Immature natural killer cell (primary cell): ENCODE measurements at places on chromosomes 3 and 15.

GRCh38 chr3:162586591-162586990 is 1090.0 kb downstream of the OTOL1 start:
- no peak for DNase-seq

DNA sequence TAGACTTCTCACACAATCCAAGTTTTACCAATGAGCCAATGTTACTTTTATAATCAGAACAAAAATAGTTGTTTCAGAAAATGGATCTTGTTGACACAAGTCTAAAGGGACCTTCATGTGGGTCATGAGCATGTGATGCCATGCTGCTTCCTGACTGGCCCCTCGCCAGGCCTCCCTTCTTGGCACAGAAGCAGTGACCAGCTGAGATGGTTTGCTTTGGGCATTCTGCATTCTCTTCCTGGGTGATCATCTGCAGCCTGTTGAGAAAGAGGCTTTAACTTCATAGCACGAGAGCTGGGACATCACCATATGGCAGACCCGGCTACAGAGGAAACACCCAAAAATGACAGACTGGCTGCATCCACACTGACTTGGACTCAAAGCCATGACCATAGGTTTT is 45.7 kb downstream of the TGM4 start:
- no peak for DNase-seq

DNA sequence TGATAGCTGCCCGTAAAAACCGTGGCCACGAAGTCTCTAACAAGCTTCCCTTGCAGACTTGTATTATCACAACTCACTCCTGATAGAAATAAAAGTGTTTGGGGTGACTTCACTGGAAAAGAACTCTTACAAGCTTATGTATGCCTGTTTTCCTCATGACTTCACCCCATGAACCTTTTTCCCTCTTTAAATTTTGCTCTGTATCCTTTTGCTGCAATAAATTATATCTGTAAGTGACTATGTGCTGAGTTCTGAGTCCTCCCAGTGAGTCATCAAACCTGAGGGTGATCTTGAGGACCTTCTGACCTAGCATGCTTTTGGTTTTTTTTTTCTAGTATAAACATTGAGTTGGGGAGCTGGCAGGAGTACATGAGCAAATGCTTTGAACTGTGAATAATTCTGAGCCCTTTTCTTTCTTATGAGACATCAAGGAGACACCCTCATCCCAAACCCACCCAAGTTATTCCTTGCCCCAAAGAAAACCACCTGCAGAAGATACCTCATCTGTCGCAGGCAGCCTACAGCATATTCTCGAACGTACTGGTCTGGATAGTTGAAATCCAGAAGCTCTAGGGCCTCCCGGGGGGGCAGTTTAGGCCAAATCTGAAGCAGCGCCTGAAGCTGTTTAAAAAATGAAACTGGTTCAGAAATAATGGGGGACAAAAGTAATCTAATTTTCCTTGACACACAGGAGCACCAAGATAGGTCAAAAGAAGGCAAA is 85.9 kb downstream of the FAIM start:
- DNase-seq = no peak

GRCh38 chr3:16697443-16698147 is 92.4 kb upstream of the DAZL start:
- no peak for DNase-seq

DNA sequence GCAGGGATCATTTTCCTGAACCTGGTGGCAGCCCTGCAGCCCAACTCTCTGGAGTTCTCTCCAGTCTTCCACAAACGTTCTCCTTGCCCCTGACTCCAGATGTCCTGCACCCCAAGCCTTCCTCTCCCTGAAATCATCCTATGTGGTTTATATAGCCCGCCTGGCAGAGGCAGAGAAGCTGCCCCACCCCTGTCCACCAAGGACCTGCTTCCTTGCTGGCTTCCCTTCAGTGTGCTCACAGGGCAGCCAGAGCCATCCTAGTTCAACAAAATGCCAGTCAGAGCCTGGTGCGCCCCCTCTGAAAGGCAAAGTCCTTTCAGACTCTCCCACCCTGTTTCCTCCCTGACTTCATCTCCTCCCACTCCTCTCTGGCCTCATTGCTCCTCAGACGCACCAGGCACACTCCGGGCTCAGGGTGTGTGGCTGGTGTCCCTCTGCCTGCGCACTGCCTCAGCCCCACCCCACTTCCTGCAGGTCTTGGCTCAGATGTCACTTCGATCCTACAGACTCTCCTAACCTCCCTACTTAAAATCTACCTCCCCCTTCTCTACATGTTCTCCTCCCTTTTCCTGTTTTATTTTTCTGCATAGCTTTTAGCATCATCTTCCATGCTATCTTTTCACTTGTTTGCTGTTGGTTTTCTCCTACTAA is 5.9 kb downstream of the KBTBD13 start:
- DNase-seq = no peak

DNA sequence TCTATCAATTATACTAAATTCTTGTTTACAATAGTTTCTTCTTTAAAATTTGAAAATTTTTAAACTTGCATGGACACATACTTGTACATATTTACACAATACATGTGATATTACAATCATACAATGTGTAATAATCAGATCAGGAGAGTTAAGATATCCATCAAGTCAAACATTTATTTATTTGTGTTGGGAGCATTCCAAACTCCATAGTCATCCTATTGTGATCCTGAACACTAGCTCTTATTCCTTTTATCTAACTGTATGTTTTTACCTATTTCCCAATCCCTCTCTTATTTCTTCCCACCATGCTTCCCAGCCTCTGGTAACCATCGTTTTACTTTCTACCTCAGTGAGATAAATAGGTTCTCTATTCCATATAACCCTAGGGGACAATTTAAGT is 1219.2 kb downstream of the ZPLD1 start:
- DNase-seq = no peak

- DNase-seq = no peak
These were observed 1.5 kb upstream of the U2SURP start for GRCh38 chr3:142999881-143000280.

GRCh38 chr3:60064210-60065178 is 1014.7 kb upstream of the CFAP20DC start:
- peak; percentile 49 for DNase-seq

GRCh38 chr3:150538324-150539208 is 7.7 kb downstream of the SERP1 start:
- no peak for DNase-seq

DNA sequence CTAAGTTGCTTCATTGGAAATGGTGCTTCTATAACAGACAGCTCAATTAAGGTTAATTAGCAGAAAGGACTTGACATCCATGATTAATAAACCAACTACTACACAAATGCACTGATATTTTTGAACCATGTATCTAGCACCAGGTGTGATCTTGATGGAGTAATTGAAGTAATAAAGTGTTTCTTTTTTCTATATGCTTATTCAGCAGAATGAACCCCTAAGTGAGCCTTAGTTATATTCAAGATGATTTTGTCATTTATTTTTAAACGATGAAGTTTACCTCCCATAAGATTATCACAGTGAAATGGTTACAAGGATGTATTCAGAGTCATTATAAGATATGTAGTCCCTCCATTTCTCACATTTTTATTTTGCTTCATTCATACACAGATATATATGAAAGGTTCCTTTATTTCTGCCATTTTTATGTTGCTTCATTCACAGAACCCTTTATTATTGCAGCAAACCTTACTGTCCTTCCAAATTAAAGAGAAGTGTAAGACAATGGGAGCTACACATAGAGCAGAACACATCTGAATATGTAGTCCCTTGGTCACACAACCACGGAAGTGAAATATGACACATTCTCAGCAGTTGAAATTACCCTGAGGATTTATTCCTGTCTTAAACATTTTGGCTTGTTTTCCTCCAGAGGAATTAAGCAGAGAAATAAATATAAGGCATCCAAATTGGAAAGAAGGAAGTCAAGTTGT is 295.0 kb downstream of the RAP2B start:
- no peak for DNase-seq

- no peak for DNase-seq
These were observed 54.3 kb downstream of the LRRN1 start for GRCh38 chr3:3853544-3853943.

DNA sequence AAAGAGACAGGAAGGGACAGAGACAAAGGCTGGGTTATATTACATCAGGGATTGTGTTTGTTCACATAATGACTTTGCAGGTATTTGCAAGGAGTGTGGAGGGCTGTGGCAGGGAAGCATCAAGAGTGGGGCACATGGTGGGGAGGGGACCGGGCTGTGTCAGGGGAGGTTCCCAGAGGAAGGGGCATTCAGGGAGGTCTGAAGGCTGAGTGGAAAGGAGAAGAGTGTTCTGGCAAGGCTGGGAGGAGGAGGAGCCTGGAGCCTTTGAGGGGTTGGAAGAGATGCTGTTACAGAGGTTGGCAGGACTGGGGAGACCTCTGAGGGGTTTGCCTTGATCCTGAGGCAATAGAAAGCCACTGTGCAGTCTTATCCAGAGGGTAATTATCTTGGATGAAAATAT is 49.4 kb downstream of the EXOG start:
- no peak for DNase-seq

GRCh38 chr3:125150525-125151441 is 61.8 kb downstream of the SLC12A8 start:
- peak; percentile 41 for DNase-seq

- DNase-seq = no peak
These were observed 293.4 kb upstream of the TBC1D5 start for GRCh38 chr3:18035641-18036449.

GRCh38 chr3:195385526-195385925 is 57.3 kb downstream of the ACAP2 start:
- DNase-seq = no peak

DNA sequence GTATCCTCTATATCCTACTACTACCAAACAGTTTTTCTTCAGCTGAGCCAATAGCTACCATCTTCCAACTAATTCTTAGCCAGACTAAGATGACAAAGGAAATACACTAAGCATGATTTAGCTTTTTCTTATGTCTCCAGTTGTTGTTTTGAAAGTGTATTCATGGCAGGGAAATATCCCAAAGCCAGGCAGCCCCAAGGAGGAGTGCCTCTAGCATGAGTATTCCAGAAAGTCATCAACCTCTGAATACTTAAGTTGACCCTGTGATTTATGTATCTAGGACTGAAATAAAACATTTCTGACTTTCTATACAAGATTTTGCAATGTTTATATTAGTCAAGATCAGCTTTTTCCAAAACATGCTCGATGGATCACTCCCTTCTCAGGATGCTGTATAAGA is 449.1 kb downstream of the IL5RA start:
- no peak for DNase-seq
